A172 (cell line): ENCODE measurements at places on chromosomes 2 and 18. TPM values are rescaled to one million over a fixed set of nuclear protein-coding genes. Genes with fewer than 3 reads are reported as not detected.

- DNase-seq = no peak
Measured at GRCh38 chr2:86042256-86043168, 63.2 kb downstream of the POLR1A start.

DNA sequence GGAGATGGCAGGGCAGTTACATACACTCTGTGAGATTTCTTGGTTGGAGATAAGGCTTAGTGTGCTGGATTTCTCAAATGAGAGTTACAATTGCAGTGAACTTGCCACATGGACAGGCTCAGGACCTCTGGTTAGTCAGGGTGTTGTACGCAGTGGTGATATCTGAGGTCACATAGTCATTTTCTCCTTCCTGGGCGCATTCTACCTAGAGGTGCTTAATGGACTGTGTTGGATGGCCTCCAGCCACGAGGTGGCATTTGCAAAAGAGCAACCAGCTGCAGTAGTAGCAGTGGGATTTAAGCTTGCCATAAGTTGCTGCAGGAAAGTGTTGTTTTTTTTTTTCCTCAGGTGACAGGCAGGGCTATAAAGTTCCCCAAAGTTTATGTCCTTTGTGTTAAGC lies 173.8 kb upstream of the TMEM200C start:
- DNase-seq = no peak

DNA sequence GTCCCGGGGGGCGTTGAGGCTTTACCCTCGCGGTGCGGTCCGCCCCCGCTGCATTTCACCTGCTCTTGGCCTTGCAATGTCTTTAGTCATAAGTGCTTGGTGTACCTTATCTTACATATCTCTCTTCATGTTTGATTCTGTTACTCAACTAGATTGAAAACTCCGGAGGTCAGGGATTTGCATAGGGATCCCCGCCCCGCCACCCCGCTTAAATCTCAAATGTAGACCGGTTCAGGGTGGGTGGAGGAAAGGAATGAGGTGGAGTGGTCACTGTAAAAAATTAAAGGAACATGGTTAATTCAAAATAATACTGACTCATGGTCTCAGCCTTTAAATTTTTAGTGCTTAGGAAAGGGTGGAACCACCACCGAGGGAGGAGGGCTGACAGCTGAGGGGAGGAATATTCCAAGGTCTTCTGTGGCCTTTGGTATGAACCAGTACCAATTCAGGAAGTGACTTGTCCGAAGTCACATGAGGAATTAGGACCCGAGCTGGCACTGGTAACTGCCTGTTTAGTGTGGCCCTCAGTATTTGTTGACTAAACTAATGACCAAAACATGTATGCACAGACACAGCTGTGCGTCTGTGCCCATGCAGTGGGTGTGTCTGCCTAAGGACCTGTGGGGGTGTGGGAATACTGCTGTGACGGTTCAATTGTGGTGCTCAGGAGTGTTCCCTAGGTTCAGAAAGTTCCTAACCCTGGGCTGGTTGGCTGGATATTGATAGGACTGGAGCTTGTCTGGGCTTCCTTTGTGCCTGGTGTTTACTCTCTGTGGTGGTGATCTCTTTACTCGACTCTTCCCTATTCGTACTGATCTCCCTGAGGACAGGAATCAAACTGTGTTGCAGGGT lies 1.0 kb downstream of the PLEKHB2 start:
- DNase-seq = peak; percentile 61

Gene CCDC141
- total RNA-seq = 0.31 TPM in 1 of 2 replicates, not detected in the other

DNA sequence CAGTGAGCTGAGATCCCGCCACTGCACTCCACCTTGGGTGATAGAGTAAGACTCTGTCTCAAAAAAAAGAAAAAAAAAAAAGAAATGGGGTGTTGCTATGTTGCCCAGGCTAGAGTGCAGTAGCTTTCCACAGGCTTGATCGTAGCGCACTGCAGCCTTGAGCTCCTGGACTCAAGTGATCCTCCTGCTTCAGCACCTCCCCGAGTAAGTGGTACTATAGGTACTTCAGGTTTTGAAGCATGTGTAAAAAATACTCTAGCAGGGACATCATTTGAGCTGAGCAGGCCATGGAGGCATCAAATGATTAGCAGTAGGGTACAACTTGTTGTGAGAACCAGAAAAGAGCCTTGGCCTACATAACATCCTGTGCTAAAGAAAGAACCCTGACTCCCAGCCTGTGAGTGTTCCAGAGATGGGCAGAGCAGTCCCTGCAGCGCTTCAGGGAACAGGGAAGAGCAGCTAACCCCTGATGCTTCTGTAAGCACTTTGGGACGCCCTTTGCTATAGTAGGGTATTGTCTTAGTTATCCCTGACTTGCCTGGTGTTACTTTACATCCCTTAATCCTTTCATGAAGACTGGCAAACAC lies 119.1 kb downstream of the NEDD4L start:
- no peak for DNase-seq
